ENCODE measurements at places on chromosomes 6 and 20.

GRCh38 chr20:13425381-13426135 lies 204.5 kb downstream of the ISM1 start:
- DNase-seq, result no peak

GRCh38 chr6:108959972-108960582 lies 111.9 kb downstream of the ARMC2 start:
- no peak for DNase-seq

DNA sequence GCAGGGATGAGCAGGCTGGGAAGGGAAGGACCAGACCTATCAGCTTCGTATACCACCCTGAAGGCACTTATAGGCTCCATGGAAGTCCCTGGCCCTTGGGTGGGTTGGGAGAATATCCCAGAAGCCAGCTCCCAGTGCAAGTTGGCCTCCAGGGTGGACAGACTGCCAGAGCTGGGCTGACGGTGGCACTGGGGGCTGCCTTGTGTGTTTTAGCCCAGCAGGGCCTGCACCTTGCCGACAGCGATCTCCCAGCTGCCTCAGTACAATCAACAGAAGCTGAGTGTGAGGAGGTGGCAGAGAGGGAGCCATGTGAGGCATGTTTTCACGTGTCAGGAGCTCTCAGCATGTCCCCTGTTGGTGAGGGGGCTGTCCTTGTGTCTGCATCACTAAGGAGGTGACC lies 159.5 kb downstream of the VEGFA start:
- no peak for DNase-seq

DNA sequence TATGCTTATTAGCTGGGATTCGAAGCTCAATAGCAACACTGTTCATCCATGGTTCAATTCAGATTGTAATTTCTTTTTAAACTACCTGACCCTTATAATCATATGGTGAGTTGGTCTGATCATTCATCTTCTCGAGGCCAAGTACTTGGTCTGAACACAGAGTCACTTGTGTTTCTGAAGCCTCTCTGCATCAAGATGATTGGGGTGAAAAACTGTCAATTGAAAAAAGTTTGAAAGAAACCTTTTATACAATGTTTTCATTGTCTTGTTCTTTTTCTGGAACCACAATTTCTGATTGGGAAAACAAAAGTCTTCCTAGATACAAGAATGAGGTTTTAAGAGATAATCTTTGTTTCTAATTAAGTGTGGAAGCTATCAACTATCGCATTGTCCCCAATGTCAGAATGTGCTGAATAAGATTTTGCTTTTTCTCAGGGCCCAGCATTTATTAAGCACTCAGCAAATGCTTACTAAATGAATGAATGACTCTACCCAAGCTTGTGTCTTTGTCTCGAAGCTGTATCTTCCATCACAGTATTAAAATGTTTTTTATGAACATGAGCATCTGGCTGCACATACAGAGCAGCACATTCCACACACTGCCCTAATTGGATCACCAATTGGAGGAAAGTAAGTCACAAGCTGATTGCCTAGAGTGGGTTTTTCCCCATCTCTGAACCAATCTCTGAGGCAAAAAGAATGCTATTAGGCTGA lies 45.0 kb upstream of the MOXD1 start:
- no peak for DNase-seq

DNA sequence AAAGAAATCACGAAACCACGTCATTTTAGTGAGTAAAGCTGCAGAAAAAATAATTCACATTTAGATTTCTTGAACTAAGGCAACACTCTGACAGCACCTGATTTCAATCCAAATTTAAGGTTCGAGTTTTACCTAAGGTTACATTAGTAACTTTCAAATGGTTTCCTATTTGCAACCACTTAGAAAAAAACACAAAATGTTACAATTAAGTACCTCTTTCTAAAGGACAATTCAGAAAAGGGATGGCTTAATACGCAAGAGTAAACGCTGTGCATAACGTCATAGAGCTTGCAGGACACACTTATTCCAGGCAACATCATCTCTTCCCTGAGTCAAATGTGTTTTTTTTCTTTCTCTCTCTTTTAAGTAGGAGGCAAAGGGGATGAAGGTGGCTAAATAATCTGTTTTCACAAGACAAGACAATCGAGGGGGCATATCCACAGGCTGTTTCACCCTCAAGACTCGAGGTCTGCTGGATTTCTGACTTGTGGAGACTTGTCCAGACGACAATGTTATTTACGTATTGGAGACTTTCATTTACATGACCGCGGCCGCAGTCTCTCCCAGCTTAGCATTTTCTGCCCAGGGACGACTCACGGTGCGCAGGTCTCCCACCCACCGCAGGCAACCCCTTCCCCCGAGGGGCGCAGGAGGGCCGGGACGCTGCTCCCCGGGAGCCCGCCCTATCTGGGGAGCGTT lies 86.0 kb downstream of the SESN1 start:
- peak; percentile 46 for DNase-seq

DNA sequence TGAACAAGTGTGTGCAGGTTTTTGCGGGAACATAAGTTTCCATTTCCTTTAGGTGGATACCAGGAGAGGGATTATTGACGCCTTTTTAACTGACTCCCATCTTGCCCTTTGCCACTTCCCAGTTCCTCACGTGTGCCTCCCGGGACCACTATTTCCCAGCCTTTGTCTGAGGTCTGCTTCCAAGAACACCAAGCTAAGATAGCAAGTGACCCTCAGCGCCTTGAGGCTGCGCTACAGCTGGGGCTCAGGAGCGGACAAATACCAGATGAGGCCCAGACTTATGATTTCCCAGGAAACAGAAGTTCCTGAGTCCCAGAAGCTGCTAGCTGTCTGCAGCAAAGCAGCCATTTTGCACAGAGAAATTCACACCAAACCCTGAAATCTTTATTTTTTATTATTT lies 216.7 kb downstream of the SYNDIG1 start:
- DNase-seq, result no peak

- no peak for DNase-seq
These were observed 28.3 kb downstream of the MEP1A start for GRCh38 chr6:46821458-46821881.

GRCh38 chr20:48668451-48668946 lies 159.3 kb downstream of the PREX1 start:
- DNase-seq, result no peak

DNA sequence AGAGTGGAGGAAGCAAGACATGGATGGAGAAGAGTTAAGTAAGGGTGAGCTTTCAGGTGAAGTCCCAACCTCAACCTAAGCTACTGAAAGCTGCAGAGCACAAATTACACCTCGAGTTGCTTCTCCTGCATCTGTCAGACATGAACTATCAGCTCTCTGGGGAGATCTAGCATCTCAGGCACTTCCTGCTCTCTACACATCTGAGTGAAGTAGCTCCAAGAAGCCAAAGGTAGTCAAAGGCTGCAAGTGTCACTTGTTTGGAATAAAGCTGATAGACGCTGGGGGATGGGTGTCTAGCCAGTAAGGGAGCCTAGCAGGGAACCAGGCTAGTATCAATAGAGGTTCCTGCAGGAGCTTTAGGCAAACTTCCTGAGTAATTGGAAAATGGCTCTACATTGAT lies 228.0 kb downstream of the PLCB1 start:
- DNase-seq, result no peak

DNA sequence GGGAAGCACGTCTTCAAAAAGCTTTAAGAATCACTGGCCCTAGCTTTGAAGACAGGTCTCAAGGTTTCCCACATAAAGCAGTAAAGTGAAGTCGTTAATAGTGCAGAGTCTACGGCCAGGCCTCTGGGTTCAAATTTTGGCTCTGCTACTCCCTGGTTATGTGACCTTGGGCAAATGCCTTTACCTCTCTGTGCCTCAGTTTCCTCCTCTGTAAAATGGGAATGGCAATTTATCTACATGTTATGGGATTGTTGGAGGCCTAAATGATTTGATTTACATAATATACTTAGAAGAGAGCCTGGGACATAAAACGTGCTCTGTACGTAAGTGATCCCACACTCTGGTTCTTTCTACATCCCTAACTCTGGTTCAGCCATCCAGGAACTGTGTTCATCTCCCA lies 32.1 kb downstream of the CPNE5 start:
- DNase-seq, result no peak

DNA sequence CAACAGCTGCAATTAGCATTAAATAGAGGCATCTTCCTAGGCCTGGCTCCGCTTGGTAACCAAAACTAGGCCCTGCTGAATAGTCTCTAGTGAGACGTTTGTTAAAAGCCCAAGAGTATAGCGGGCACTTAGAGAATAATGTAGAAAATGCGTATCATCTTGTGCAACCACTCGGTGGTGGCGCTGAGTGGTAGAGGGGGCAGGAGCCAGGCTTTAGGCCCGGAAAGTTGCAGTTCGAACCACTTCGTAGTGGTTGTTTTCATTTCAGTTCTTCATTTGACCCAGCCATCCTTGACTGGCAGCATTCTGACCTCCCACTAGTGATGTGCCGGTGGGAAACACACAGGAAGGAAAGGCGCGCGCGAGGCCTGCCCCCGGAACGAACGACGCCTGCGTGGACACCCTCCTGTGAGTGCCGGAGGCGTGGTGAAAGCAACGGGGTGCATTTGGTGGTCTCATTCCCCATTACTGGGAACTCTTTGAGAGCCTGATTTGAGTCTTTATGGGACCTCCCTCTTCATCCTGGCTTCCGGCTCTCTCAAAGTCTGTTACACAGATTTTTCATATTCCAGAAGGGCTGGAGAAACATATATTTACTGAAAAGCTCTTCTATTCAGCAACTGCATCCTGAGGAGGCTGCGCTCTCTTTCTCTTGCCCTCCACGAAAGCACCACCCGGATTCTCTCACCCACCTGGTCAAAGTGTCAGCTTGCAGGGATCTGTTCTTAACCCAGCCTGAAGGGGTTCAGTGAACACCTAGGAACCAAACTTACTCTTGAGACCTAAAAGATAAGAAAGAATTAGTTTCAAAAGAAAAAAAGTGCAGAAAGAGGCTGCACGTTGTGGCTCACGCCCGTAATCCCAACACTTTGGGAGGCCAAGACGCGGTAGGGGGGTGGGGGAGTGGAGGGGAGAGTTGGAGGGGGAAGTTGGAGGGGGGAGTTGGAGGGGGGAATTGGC lies 18.2 kb downstream of the GPX5 start:
- no peak for DNase-seq

GRCh38 chr20:62685781-62686555 lies 22.7 kb upstream of the NTSR1 start:
- peak; percentile 85 for DNase-seq

- DNase-seq, result no peak
These were observed 219.5 kb downstream of the SMOC2 start for GRCh38 chr6:168660400-168660945.

DNA sequence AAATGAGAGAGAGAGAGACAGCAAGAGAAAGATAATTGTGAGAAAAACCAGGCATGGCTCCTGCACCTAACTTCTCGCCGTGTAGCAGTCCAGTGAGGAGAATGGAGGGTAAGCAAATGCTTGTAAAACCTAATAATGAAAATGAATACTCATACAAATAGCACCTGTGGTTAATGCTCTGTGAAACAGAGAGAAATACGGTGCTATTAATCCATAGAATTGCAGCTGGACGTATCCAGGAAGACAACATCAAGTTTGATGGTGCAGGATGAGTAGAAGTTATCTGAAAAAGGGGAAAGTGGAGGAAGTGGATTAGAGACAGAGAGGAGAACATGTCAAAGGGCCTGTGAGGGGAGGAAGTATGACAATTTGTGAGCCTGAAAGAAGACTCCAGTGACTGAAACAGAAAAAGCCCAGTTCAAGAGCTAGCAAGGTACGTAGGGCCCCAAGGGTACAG lies 89.4 kb upstream of the PAK5 start:
- no peak for DNase-seq

DNA sequence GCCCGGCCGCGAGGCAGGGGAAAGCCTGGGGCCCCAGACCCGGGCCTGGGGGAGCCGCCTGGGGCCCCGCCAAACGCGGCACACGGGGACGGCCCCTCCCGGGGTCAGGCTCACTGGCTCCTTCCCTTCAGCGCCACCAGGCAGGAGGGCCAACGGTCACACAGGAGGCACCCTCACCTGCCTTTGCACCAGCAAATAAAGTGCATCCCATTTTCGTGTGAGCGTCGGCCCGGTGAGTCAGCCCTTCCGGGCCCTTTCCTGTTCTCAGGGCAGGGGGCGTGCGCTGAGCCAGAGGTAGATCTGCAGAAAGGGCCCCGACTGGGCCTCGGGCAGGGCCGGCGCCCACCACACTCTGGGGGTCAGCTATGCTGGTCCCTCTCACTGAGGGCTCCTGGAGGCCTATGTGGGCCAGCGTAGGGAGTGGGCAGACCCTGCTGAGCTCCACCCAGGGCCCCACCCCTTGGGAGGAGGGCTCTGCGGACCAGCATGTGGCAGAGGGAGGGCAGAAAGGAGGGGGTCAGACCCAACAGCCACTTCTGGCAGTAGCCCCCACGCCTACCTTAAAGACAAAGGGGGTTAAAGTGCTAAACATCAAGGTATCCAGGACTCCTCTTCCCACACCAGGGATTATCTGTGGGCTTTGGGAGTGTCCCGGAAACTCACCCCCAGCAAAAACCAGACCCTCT lies 931 bp upstream of the UCKL1 start:
- DNase-seq, result no peak

DNA sequence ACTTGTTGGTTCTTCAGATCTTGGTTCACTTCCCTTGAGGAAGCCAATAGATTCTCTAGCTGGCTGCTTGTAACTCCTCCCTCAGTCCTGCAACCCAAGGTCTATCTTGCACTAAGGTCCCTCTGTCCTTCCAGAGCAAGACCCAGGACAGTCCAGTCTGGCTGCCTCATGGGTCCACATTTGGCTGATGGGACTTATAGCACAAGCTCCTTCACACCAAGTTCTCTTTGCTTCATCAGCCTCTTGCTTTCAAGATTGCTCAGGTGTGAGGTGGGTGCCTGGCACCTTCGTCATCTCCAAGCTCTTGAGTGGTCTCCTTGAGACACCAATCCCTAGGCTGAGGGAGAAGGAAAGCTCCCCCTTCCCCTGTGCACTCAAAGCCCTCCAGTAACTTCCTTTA lies 28.3 kb downstream of the NSFL1C start:
- DNase-seq, result peak; percentile 8

- peak; percentile 64 for DNase-seq
These were observed 54.0 kb downstream of the PIGU start for GRCh38 chr20:34622821-34623451.

GRCh38 chr6:21986703-21987102 lies 310.1 kb downstream of the PRL start:
- DNase-seq, result no peak

- DNase-seq, result no peak
These were observed 3.3 kb upstream of the PRDM1 start for GRCh38 chr6:106082735-106083398.

DNA sequence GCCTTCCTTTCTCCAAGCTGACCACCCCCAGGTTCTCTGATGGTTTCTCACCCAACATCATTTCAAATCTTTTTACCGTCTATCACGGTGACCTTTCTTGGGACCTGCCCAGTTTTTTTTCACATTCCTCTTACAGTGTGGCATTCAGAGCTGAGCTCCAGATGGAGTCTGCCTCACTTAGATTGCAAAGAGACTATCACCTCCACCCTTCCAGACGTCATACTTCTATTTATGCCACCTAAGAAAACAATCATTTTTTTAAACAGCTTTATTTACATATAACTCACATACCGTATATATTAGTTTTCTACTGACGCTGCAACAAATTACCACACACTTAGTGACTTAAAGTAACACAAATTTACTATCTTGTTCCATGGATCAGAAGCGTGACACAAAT lies 32.3 kb upstream of the CTNNBL1 start:
- no peak for DNase-seq

Measured in inflammatory macrophage (primary cell).